ENCODE measurements at places on chromosomes 5 and 9. TPM values are rescaled to one million over a fixed set of nuclear protein-coding genes. Genes with fewer than 3 reads are reported as not detected.

DNA sequence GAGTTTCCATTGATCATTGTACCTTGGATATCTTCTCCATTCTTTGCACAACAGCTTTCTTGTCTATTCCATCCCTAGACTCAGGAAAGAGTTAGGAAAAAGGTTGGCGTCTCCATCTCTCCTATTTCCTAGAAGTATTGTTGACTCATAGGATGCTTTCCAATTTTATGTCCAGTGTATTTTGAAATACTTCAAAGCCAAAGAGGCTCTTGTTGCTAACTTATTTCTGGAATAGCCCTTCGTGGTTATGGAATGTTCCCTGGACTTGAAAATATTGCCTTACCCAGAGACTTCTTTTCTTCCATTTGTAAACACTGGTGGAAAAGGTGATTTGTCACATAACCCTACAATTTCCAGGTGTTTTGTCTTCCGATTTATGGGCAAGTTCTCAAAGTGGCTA lies 402.3 kb upstream of the ZNF608 start:
- DNase-seq, result no peak

- DNase-seq, result no peak
Measured at GRCh38 chr5:68803881-68804319, 289.9 kb upstream of the SLC30A5 start.

DNA sequence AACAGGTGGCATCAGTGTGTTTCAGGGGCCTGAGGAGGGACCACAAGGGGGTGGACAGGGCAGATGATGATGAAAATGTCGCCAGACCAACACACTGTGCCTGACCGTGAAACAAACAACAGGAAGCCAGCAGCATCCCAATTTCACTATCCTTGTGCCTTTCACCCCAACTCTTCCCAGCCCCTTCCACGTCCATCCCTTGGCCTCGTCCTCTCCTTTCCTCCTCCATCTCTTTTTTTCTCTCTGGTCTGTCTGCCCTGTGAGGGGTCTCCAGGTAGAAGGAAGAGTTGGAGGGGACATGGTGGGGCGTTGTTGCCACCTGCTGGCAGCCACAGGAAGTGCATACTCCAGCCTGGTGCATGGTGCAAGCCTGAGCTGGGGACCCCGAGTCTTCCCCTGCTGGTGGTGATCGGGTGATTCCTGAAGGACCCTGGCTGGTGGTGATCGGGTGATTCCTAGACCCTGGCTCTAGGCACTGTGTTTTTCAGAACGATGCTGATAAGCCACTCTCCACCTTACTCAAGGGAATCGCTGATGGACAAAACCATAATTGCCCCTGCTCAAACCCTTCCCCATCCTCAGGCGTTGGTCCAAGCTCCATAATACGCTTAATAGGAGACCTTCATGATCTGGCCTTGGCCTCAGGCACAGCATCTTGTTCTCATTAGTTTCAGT lies 21.7 kb upstream of the NSD1 start:
- peak; percentile 46 for DNase-seq

- no peak for DNase-seq
Measured at GRCh38 chr9:72023596-72023995, 36.8 kb downstream of the C9orf57 start.

DNA sequence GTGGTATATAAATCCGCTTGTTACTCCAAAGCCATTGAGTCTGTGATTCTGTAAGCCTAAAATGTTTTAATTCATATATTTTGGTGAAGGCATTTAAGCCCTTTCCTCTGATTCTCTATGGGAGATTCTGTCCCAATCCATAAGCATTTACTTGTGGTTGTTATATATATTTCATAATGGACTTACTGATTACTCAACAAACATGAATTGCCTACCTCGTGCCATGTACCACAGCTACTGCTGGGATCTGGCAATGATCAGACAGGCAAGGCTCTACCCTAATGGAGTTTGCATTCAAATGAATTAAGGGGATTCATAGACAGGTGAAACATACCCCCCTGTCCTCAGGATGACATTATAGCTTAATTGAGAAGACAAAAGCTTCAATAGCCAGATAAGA lies 54.5 kb downstream of the C9orf152 start:
- no peak for DNase-seq

GRCh38 chr9:98786750-98787510 lies 9.4 kb downstream of the ANKS6 start:
- DNase-seq, result no peak

DNA sequence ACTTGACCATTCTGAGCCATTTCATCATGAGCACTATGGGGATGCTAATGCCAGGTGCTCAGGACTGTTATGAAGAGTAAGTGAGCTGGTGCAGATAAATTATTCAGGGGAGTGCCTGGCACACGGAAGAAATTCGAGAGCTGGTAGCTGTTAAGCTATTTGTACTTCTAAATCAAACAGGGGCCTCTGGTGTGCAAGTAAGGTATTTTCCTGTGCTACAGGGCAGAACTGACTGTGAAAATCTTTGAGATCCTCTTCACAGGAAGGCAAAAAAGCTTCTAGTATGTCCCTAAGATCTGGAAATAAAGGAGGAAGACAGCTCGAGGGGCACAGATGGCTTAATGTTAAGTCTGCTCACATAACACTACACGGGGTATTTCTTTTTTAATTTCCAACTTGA lies 106.3 kb upstream of the SPOCK1 start:
- peak; percentile 46 for DNase-seq

DNA sequence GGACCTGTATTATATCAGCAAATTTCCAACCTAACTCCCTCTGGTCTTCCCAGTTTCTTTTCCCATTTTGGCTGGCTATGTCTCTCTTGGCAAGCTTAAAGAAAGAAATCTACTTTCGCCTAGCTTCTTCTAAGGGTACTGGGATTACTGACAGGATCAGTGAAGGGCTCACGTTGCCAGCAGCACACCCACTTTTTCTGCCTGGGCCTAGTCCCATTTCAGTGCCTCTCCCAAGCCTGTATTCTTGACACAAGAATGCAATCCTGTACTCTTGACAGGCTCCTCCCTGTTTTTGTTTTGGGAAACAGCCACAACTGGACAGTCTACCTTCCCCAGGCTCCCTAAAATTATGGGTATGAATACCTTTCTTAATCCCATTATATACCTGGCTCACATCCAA lies 170.5 kb downstream of the EPB41L4A start:
- DNase-seq, result no peak

- no peak for DNase-seq
Measured at GRCh38 chr9:92983984-92984589, 36.8 kb downstream of the FGD3 start.

GRCh38 chr5:59287884-59288283 lies 605.6 kb downstream of the PDE4D start:
- DNase-seq, result no peak

DNA sequence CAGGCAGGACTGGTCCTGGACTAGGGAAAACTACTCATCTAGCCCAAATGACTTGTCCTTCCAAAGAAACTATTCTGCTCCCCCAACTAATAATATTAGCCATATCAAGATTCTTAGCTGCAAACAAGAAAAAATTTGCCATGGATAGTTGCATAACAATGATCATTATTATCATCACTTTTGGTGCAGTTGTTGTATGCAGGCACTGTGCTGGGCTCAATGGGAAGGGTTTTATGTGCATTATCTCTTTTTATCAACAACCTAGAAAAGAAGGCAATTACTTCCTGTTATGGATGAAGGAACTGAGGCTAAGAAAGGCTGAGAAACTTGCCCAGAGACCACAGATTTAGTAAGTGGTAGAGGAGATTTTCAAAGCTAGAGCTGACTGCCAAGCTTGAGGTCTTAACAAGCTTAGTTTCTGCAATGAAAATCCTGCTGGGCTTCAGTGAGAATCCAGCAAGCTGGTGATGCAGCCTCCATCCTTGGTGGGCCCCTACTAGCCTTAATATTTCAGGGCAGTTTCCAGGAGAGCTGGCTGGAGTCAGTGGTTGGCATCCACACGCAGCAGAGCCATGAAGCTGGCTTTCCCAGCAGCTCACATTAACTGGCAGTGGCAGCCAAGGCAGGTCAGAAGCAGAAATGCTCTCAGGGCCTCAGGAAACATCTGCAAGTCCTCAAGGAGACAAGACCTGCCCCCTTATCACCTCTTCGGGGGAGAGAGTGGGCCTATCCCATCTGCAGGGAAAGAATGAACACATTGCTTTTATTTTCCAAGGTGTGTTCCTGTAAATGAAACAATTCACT lies 20.5 kb upstream of the MEGF9 start:
- no peak for DNase-seq

- no peak for DNase-seq
Measured at GRCh38 chr9:134936346-134937163, 18.8 kb upstream of the FCN1 start.

GRCh38 chr5:36948650-36949049 lies 72.1 kb downstream of the NIPBL start:
- DNase-seq, result no peak

GRCh38 chr9:7762600-7762999 lies 37.0 kb downstream of the DMAC1 start:
- no peak for DNase-seq

- DNase-seq, result no peak
Measured at GRCh38 chr9:104977168-104977567, 49.2 kb upstream of the ABCA1 start.

DNA sequence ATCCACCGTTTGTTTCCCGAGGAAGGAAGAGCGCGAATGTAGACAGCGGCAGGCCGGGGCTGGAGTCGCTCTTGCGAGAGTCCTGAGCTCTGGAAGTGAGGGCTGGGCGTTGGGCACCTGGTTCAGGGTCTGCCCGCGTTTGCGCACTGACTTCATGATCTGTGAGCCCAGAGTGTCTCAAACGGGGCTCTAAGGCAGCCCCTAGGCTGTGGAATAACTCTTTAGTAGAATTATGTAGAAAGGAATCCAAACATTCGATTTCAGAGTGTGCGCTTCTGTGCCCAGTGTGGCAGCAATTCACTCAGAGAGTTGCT lies 478 bp upstream of the GGTA1 start:
- no peak for DNase-seq

STKLD1 gene
- polyA plus RNA-seq, result 4.4 TPM

DMRTA1 gene
- 1.4 TPM for polyA plus RNA-seq

TUBB4B gene
- 345 TPM for polyA plus RNA-seq

TMEM232 gene
- 7.3 TPM for polyA plus RNA-seq

SLC2A6 gene
- polyA plus RNA-seq, result 1.0 TPM

TXN gene
- polyA plus RNA-seq, result 173 TPM

IFNA2 gene
- polyA plus RNA-seq, result not detected
